PC-3 (cell line): ENCODE measurements at places on chromosomes 13 and 19.

- no peak for DNase-seq
Measured at GRCh38 chr13:111322001-111322915, 1.8 kb downstream of the TEX29 start.

DNA sequence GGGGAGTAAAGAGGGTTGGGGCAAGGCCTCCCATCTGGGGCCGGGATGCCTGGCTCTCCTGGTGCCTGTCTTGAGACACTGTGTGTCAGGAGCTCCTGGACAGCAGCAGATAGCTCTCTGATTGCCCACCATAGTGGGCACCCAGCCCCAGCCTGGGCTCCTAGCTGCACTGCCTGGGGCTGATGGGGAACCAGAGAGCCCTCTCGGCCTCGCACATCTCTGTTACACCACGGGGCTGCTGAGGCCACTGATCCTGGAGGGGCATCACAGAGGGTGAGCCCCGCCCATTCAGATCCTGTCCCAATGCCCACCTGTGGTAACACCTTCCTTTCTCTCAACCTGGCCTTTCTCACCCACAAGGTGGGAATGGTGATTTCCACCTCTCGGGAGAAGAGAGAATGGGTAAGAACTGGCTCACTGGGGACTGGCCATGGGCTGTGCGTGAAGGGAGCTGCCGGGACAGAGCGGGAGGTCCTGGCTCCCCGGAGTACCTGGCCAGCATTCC, 135.9 kb downstream of the URI1 start:
- no peak for DNase-seq

GRCh38 chr13:30905932-30906383, at the start of gene MEDAG:
Gene MEDAG, plus strand, starts transcription at chr13:30906271. Its CDS starts 245 bp downstream, at chr13:30906516.
- no peak for DNase-seq

- no peak for DNase-seq
Measured at GRCh38 chr13:57813651-57814050, 182.1 kb downstream of the PCDH17 start.

GRCh38 chr13:20326809-20327208, 94.7 kb upstream of the GJB6 start:
- no peak for DNase-seq

- DNase-seq = no peak
Measured at GRCh38 chr13:25353344-25353743, 18.4 kb upstream of the ATP8A2 start.
